ENCODE measurements at places on chromosomes 7 and 10.

DNA sequence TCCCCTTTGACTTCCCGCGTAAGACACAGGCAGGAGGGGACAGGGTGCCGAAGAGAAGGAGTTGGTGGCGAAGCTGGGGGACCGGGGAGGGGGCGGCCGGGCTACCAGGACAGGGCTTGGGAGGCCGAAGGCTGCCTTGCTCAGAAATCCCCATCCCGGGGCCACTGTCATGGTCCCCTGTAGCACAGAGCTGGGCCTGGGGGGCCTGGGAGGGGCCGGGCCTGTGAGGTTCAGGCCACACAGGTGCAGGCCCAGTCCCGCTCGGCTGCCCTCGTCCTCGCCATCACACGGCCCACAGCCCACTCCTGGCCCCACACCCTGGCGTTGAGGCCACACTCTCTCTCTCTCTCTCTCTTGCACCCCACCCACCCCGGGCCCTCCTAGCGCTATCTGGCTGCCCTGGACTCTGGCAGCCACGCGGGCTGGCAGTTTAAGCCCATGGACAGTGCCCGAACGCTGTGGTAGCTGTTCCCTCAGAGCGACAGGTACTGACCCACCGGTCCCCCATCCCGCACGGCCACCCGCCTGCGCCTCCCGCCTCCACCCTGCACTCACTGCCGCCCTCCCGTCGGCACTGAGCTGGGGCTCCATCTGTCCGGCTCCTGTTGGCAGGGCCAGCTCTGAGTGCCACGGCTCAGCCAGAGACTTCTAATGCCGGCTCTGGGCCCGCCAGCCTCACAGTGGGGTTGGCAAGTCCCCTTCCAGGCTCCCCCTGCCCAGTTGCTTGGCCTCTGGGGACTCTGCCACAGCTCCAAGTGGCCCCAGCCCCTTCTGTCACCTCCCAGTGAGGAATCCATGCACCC is 28.0 kb downstream of the TTYH3 start:
- DNase-seq, result no peak

- no peak for DNase-seq
Measured at GRCh38 chr10:125217990-125218675, 57.8 kb upstream of the CTBP2 start.

- DNase-seq, result no peak
Measured at GRCh38 chr7:135459951-135460567, 49.8 kb downstream of the CNOT4 start.

DNA sequence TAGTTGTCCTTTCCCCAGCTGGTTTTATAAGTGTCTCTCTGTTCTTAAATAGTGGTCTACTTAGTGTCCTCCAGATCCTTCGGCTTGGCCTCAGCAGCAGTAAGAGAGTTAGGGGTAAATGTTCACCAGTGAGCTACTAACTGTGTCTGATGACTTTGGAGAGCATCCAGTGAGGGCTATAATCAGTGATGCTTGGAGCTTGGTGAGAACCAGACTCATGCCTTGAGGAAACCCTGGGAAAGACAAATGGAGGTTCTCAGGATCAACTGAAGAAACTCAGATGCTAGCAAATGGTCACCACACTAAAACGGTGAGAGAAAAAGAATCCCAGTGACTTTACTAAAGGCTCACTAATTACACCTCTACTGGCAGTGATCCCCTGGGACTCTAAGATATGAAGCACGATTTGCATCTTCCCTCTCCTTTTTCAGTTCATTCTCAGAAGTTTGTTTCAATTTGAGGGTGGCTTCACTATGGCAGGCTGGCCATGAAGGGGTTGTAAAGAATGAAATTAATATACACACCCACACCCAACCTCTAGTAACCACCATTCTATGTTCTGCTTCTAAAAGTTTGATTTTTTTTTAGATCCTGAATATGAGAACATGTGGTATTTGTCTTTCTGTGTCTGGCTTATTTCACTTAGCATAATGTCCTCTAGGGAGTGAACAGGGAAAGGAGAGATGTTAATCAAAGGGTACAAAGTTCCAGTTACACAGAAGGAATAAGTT is 177.9 kb downstream of the PDE1C start:
- no peak for DNase-seq

GRCh38 chr10:113273181-113274163 is 279.4 kb upstream of the HABP2 start:
- no peak for DNase-seq

GRCh38 chr7:20104696-20105095 is 112.5 kb downstream of the MACC1 start:
- DNase-seq, result no peak

- DNase-seq, result no peak
Measured at GRCh38 chr7:50037086-50037485, 56.0 kb downstream of the ZPBP start.

- no peak for DNase-seq
Measured at GRCh38 chr10:43939389-43939938, 290.8 kb upstream of the ZNF32 start.

DNA sequence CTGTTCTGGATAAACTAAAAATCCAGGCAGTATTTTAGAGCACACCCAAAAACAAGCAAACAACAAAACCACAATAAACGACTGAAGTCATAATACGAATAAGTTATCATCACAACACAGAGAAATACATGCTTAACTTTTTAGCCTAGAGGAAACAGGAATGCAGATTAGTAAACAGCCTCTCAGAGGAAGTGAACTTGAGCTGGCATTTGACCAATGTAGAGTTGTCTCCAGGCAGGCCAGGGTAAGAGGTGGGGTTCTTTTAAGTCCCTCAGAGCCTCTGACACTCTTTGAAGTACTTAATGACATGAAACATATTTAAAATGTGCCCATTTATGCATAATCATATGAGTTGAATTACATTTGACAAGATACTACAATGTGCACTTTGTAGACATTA is 43.3 kb upstream of the PLXDC2 start:
- no peak for DNase-seq

Measured in activated naive CD4-positive, alpha-beta T cell treated with Interleukin-2 at 50 U/mL for 16 hours (primary cell).